ENCODE measurements at places on chromosomes 7 and 10.
A peak's percentile ranks its signal among the peaks of the same experiment; 100 is the strongest.

DNA sequence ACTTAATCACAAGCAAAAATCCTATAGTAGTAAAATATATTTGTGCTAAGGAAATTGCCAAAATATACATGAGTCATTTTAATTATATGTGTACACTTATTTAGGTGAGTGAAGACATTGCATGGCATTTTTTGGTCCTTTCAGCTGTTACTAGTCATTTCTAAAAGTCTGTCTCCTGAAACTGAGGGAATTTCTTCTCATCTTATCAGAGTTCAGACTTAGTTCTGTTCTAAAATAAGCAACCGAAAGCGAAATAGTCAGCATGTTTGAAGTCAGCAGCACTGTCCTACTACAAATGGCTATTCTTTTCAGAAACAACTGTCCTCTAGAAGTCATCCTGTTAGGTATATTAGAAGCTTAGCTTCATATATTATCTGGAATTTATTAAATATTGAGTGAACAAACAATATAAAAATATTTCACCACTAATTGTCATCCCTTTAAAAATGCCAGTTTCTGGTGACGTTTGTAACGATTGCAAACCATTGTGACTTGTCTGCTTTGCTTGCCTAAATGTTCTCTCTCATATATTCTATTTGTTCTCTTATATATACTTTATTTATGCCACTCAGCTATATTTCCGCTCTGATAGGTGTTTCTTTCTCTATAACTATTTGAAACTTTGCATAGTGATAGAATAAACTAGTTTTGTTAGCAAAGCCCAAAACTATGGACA is 227.4 kb upstream of the KAT6B start:
- DNase-seq = no peak

DNA sequence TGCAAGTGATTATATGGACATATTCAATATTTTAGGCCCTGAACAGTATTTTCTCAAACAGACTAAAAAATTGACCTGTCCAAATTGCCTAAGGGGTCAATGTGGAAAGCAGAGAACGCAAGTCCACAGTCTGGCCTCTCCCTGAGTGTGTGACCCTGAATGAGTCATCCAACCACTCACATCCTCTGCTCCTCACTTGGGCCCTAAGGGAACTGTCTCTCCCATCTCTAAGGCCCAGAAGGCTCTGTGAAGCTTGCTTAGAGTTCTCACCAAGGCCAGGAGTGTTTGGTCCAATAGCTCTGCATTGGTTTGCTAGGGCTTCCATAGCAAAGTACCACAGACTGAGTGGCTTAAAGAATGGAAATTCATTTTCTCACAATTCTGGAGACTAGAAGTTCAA is 155.1 kb downstream of the LSM5 start:
- DNase-seq = no peak

GRCh38 chr10:122227754-122228153 is 43.3 kb upstream of the BTBD16 start:
- no peak for DNase-seq

GRCh38 chr7:156886020-156886795 is 6.8 kb downstream of the LMBR1 start:
- DNase-seq = no peak

DNA sequence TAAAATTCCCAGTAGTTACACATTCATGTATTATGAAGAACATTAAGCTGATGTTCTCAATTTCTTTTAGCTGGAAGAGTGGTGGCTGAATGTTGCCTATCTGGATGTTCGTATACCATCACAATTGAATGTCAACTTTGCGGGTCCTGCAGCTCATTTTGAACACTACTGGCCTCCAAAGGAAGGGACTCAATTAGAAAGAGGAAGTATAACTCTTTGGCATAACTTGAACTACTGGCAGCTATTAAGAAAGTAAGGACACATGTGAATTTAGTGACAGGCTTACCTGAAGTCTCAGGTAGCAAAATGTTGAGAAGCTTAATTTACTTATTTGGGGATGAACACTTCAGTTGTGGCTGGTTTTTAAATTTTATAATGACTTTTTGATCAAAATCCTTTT is 15.9 kb downstream of the CROT start:
- no peak for DNase-seq

GRCh38 chr7:132249256-132249971 is 326.9 kb downstream of the PLXNA4 start:
- DNase-seq = no peak

- peak; percentile 15 for DNase-seq
Measured at GRCh38 chr7:2405201-2405600, 1.8 kb downstream of the CHST12 start.

Data from CD4-positive, alpha-beta T cell treated with Interleukin-10 for 1 hour (primary cell).